ENCODE measurements at places on chromosomes 3 and 15.
A peak's percentile ranks its signal among the peaks of the same experiment; 100 is the strongest.

DNA sequence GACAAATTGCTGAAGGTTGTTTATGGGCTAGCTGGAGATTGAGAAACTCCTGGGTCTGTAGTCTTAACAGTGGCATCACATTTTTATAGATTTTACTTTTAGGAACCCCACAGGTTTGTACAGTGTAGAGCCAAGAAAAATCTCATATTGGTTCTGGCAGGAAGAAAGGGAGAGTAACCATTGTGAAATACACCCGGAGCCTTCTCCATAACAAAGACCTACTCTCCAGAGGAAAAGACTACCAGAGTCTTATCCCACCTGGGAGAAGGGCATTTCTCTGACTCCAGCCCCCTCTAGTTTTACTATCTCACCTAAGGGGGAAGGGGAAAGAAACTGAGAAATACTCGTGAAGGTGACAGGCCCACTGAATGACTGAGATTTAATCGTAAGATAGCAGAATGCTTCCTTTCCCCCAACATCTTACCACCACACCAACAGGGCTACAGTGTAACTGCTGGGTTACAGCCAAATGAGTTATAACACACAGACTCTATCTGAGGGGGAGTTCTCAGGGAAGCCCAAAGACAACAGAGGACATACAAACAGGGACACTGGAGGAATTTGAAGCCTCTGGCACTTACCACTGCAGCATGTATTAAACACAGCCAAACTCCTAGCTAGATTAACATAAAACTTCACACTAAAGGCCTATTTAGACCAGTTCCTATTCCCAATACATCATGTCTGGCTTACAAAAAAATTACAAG lies 56.1 kb downstream of the SYN2 start:
- no peak overlapping the region for H3K27ac ChIP-seq
- H3K27me3 ChIP-seq: peaks cover 35% of the 10 kb centered on the region
- no peaks in the 10 kb centered on the region for H3K36me3 ChIP-seq
- H3K4me1 ChIP-seq: no peaks in the 10 kb centered on the region
- DNase-seq: no peak

- peaks cover 6% of the 10 kb centered on the region for H3K36me3 ChIP-seq
- no peak for DNase-seq
- H3K27me3 ChIP-seq: no peaks in the 10 kb centered on the region
- peak overlapping the region; percentile 82 for H3K27ac ChIP-seq
- H3K4me3 ChIP-seq: no peak overlapping the region
- peaks cover 20% of the 10 kb centered on the region for H3K4me1 ChIP-seq
Measured at GRCh38 chr3:197907196-197907595, 42.8 kb upstream of the RPL35A start.

GRCh38 chr15:41689834-41690233 lies 29.6 kb downstream of the MGA start:
- DNase-seq: no peak
- peaks cover 7% of the 10 kb centered on the region for H3K36me3 ChIP-seq
- no peak overlapping the region for H3K4me3 ChIP-seq
- peaks cover 27% of the 10 kb centered on the region for H3K4me1 ChIP-seq
- peak overlapping the region; percentile 8 for H3K27ac ChIP-seq

DNA sequence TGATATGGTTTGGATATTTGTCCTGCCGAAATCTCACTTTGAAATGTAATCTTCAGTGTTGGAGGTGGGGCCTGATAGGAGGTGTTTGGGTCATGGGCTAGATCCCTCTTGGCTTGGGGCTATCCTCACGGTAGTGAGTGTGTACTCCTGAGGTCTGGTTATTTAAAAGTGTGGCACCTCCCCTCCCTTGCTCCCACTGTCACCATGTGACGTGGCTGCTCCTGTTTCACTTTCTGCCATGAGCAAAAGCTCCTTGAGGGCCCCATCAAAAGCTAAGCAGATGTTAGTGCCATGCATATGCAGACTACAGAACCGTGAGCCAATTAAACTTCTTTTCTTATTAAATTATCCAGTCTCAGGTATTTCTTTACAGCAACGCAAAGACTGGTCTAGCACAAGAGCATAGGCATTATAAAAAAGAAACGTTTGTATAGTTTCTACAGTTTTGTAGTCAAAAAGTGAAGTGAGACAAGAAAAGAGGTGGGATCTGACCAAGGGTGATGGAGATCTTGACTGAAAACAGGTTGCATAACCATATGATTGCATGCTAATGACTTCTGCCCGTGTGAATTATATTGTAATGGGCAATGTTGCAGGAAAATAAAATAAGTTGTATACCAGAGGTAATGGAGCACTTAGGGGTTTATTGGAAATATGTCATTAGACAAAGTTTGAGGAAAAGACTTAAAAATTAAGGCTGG lies 28.5 kb upstream of the CLASP2 start:
- DNase-seq: no peak
- H3K27me3 ChIP-seq: peaks cover 12% of the 10 kb centered on the region
- H3K4me3 ChIP-seq: no peak overlapping the region
- H3K4me1 ChIP-seq: peaks cover 10% of the 10 kb centered on the region
- no peaks in the 10 kb centered on the region for H3K36me3 ChIP-seq
- H3K27ac ChIP-seq: no peak overlapping the region

DNA sequence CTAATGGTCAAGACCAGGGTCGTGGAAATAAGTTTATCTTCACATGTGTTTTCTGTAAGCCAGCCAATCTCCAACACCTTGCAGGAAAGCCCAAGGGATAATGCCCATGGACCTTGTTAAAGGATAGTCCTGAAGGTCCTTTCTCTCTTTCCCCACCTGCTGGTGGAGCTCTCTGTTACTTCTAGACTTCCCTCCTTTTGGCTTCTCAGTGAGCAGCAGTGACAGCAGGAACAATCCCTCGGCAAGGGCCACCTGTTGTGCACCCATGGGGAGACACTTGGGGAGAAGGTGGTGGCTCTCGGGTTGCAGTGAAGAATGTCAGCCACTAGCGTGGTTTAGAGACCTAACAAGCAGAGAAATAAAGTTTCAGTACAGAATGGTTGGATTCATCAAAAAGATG lies 84.0 kb upstream of the OSBPL11 start:
- no peaks in the 10 kb centered on the region for H3K4me1 ChIP-seq
- H3K36me3 ChIP-seq: no peaks in the 10 kb centered on the region
- peaks cover 2% of the 10 kb centered on the region for H3K27me3 ChIP-seq
- no peak overlapping the region for H3K27ac ChIP-seq
- H3K4me3 ChIP-seq: no peak overlapping the region

GRCh38 chr3:185728630-185729336 lies 96.1 kb downstream of the IGF2BP2 start:
- no peak for DNase-seq
- H3K27ac ChIP-seq: no peak overlapping the region
- no peaks in the 10 kb centered on the region for H3K4me1 ChIP-seq
- H3K27me3 ChIP-seq: peaks cover 3% of the 10 kb centered on the region
- H3K4me3 ChIP-seq: no peak overlapping the region
- no peaks in the 10 kb centered on the region for H3K36me3 ChIP-seq

Data from activated T-helper 2 cell treated with anti-CD3 and anti-CD28 coated beads, Interferon-gamma antibody, Interleukin-2, Interleukin-4, amounts not matched to agents 10 μg/mL and 5 μg/mL and 100 μg/mL, durations not matched to agents 14 hours and 24 hours and 36 hours (primary cell).